Gastroesophageal sphincter (tissue), 4 donors: ENCODE measurements at places on chromosomes 5 and 9. TPM values are rescaled to one million over a fixed set of nuclear protein-coding genes. Genes with fewer than 3 reads are reported as not detected.

BHMT2 gene
- total RNA-seq: 41.9 TPM

WDR38 gene
- total RNA-seq: not detected

DNA sequence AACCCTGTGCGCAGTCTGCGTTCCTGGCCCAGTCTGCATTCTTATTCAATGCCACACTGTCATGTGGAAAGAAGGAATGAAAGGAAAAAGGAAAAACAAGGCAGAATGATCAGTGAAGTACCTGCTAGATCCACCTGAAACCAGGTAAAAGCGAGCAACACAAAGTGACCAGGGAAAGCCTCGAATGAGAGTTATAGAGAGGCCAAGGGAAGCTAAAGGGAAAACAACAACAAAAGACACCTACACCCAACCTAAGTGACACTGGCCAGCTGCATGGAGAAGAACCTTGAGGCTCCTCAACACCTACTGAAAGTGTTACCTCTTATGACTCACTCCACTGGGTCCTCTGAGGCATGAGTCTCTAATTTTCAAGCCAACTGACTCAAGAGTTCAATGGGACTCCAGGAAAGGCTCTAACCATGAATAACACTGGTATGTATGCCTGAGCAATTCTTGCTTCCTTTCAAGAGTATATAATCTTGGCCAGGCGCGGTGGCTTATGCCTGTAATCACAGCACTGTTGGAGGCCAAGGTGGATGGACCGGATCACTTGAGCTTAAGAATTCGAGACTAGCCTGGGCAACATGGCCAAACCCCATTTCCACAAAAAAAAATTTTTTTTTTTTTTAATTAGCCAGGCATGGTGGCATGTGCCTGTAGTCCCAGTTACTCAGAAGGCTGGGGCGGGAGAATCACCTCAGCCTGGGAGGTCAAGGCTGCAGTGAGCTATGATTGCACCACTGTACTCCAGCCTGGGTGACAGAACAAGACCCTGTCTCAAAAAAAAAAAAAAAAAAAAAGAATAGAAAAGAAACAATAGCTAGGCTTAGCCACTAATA is 29.0 kb downstream of the MTMR12 start:
- no peak for ATAC-seq

- ATAC-seq: peak; percentile 88
Measured at GRCh38 chr5:67648201-67648671, 451.6 kb upstream of the CD180 start.

SLC36A2 gene
- not detected for total RNA-seq

DNA sequence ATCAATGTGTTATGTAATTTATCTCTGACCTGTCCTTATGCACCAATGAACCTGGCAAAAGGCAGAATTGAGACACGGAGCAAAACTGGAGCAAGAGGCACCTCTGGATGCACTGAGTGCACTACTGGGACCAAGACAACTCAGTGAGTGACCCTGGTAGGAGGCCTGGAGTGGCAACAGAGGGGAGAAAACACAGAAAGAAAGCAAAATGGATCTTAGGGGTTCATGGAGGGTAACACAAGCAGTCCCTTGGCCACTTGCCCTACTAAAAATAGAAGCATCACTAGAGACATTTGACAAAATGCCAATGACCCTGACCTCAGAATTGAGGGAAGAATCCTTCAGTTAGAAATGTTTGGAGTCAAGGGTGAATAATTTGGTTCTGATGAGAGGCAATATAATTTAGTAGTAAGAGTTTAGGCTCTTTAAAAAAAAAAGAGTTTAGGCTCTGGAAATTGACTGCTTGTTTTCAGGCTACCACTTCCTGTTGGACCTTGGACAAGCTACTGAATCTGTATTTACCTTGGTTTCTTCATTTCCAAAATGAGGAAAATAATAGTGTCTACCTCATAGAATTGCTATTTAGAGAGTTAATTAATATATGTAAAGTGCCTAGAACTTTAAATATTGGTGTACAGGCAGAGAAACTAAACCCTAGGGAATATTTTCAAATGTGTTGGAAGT is 234.9 kb upstream of the TARS1 start:
- ATAC-seq: no peak

TDRD7 gene
- 21.4 TPM for total RNA-seq

ARHGEF39 gene
- total RNA-seq: 0.54 TPM

- no peak for ATAC-seq
Measured at GRCh38 chr5:103394676-103395075, 136.1 kb downstream of the MACIR start.

DNA sequence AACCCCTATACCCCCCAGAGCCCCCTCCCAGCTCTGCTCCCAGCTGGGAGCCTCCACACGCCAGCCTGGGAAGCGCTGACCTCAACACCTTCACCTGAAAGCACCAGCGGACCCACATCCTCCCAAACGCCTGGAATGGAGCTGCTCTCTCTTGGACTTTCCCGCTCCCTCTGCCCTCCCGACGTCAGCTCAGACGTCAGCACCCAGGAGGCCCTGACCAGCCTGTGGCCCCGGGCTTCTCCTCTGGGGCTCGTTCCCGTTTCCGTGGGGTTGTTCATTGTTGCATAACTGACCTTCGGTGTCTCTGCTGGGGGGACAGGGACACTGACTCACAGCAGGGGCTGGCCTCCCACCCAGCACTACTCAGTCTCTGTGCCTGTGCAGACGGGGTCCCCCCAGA is 35.0 kb upstream of the SLC6A3 start:
- peak; percentile 48 for ATAC-seq

CEP78 gene
- total RNA-seq: 9.5 TPM

BHMT gene
- total RNA-seq: not detected

UCK1 gene
- total RNA-seq: 54.8 TPM

GRCh38 chr9:76677481-76678055 is 86.7 kb upstream of the PCA3 start:
- ATAC-seq: peak; percentile 76
